ENCODE measurements at places on chromosomes 13 and 19.

DNA sequence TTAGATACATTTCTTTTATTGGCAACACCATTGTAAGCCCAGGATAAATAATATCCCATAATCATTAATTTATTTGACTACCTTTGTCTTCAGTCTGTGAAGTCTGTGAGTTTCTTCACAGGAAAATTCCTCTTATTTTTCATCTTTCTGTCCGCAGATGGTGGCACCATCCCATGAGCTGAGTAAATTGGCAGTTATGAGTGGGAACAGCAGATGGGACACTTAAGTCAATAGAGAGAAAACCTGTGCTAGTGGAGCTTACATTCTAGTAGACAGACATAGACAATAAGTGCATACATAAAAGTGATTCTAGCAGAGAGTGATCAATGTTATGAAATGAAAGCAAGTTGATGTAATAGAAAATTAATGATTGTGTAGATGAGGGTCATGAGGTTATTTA, 638.2 kb upstream of the MIR17HG start:
- DNase-seq: no peak

DNA sequence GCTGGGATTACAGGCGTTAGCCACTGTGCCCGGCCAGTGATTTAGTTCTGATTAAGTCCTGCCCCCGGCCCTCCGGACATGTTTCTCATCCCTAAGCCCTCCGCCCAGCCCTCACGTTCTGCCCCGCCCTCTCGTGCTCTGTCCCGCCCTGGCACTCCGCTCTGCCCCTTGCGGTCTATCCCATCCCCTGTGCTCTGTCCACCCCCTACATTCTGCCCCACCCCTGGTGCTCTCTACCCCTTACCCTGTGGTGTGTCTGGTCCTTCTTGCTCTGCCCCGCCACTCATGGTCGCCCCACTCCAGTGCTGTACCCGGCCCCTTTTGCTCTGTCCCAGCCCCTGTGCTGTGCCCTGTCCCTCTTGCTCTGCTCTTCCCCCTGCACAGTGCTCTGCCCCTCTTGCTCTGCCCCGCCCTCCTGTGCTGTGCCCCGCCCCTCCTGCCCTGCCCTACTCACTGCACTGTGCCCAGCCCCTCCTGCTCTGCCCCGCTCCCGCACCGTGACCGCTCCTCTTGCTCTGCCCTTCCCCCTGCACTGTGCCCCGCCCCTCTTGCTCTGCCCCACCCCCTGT, 3.0 kb downstream of the GTPBP3 start:
- no peak for DNase-seq

DNA sequence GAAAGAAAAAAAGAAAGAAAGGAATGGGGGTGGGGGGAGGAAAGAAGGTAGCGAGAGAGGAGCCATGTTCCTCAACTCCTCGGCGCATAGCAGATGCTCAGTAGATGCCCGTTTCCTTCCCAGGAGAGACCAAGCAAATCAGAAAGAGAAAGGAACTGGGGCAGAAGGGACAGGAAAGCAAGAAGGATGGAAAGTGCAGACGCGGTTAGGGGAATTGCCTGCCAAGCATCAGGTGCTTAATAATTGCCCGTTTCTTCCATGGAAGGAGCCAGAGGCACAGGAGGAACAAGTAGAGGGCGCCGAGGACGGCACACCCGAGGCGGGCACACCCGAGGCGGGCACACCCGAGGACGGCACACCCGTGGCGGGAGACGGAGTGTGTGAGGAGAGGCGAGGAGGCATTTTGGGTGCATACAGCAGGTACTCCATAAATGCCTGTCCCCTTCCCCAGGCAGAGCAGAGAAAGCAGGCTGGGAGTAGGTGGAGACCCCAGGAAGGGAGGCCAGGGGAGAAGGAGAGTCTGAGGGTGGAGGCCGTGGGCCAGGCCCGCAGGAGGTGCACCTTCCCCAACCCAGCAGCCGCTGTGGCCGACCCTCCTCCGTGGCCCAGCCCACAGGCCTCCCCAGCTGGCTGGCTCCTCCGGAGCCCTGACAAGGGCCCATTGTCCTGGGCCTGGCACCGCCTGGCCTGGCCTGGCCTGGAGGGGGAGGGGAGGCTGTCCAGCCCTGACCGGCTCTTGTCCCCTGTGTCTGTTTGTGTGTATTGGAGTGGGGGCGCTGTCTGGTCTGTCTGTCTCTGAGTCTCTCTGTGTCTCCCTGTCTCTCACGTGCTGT, 14.6 kb downstream of the JOSD2 start:
- no peak for DNase-seq

DNA sequence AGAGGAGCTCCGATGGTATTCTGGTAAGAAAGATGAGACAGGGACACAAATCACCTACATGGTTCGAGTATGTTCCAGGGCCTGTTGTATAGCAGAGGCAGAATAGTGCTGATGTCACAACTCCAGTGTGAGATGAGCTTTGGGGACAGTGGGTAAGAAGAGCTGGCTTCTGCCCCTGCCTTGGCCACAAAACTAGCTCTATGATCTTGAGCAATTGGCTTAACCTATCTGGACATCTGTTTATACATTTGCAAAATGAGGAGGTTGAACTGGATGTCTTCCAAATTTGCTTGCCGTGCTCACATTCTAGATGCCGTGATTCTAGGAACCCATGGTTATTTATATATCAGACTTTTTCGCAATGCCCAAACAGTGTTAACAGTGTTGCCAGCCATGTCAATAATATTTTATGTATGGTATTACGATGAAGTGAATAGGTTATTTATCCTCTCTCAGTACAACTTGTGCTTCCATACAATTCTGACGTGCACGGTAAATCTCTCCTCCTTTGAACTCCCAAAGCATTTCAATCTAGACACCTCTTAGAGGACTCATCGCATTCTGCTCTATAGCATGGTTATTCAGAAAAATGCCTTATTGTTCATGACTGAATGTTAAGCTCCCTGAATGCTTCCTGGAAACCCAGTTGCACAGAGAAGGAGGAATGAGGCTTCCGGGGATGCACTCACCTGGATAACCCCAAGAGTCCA, 316.0 kb downstream of the FOXO1 start:
- no peak for DNase-seq

- no peak for DNase-seq
These were observed 79.9 kb downstream of the MRPL57 start for GRCh38 chr13:21256351-21256761.

GRCh38 chr13:109088624-109088917, 459.2 kb downstream of the MYO16 start:
- DNase-seq: no peak

- DNase-seq: no peak
These were observed 20.7 kb downstream of the PHF11 start for GRCh38 chr13:49516467-49516866.

- no peak for DNase-seq
These were observed 19.4 kb upstream of the F7 start for GRCh38 chr13:113086031-113086750.

DNA sequence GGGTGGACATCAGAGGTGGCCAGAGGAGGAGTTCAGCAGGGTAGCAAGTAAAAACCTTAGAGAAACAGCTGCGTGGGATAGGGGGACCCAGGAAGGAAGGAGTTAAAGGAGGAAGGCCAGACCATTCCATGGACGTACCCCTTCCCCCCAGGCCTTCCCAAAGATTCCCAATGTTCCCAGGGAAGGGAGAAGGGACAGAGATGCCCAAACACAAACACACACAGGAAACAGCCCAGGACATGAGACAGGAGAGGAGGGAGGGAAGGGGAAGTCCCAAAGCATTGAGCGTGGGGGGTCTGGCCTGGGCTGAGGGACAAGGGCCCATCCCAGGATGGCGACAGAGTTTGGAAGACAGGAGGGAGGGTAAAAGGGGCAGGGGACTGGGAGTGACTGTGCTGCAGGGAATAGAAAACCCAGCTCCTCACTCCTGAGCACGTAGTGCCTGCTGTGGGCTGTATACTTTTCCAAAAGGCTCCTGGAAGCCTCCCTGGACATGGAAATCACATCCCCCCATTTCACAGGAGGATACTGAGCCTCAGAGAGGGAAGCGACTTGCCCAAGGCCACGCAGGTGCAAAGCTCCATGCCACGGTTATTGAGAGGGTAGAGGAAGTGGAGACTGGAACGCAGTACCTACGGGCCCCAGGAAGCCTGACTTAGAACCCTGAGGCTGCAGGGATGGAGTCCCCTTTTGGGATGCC, 1.1 kb downstream of the SYDE1 start:
- no peak for DNase-seq

GRCh38 chr19:40410030-40410389, 3.2 kb downstream of the PRX start:
- DNase-seq: peak; percentile 75

DNA sequence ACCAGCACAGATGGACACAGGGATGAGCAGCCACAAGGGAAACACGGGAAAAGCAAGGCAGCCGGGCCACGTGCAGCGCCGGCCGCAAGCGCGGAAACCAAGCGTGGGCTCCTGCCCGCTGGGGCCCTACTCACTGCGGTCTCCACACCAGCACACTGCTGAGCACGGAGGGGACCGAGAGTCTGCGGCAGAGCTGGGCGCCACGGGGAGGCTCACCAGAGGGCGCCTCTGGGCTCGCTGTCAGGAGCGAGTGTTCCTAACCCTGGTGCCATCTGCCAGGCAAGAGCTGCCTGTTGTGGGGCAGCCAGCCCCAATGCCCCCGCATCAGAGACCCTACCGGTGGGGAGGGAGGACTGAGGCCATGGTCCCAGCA, 26.5 kb downstream of the MPND start:
- DNase-seq: no peak

GRCh38 chr13:62060570-62060969, 644.9 kb upstream of the PCDH20 start:
- DNase-seq: no peak

DNA sequence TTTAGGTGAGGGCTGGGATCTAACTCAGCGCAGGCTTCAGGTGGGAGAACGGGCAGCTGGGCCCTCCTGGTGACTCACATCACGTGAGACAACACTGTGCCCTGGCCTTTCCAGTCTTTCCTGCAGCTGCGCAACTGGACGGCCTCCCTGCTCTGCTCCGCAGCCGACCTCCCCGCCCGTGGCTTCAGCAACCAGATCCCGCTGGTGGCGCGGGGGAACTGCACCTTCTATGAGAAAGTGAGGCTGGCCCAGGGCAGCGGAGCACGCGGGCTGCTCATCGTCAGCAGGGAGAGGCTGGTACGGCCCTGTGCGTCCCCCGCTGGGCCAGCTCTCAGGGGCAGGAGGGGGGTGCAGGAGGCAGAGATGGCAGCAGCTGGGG, 8.8 kb downstream of the SPPL2B start:
- DNase-seq: no peak

DNA sequence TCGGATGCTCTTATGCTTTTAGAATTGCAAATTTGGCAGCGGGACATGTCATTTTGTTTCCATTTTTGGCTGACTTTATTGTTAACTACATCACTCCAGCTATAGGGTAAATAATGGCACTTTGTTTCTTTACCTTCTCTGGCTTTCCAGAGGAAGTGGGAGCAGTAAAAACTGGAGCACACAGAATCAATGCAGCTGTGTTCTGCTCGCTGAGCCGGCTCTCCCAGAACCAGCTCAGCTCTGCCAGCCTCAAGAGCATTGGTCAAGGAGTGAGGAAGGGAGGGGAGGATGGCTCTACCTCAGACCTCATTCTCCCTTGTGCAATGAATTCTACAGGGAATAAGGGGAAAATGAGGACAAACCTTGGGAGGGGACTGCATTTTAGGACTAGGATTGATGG, 50.5 kb upstream of the SPATA13 start:
- DNase-seq: no peak

DNA sequence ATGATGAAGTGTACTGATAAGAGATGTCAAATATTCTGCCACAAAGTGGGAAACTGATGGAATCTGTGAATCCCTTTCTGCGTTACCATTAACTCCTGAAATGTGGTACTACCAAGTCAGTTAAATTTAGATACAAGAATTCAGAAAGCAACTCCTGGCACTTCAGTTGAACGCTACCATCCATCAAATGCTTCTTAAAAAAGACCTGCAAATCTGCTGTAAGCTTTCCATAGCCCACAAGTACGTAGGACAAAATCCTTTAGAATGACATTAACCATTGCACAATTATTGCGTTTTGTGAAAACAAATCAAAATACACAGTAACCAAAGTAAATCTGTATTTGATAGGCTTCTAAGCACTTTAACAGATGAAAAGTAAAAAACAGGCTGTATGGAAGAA, 5.4 kb downstream of the SMAD9 start:
- DNase-seq: no peak

DNA sequence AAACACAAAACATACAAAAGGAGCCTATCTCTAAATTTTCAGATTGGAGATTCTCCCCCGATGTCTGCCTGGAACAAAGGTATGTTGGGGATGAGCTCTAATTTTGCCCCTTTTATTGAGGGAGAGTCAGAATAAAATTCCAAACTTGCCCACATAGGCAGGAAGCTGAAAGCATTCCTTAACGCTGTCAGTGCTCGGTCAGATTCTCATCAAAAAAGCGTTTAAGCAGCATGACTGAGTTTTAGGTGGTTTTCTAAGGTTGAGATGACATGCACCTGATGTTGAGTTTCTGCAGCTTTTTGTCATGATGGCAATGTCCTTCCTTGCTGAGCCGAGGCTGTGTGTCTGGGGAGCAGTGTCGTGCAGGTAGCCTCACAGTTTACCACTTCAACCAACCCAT, 48.4 kb upstream of the MEDAG start:
- DNase-seq: no peak

GRCh38 chr19:27654266-27654990, 1558.5 kb downstream of the UQCRFS1 start:
- DNase-seq: no peak
